Foreskin keratinocyte (primary cell): ENCODE measurements at places on chromosomes 7 and 10. TPM values are rescaled to one million over a fixed set of nuclear protein-coding genes. Genes with fewer than 3 reads are reported as not detected.

Gene EPO
- 0.21 and 0.41 TPM in 2 replicates for total RNA-seq

Gene CHST3
- 23.0 and 23.9 TPM in 2 replicates for total RNA-seq

Gene ITPRID1
- not detected in 2 replicates for total RNA-seq

Gene DDC
- total RNA-seq = not detected in 2 replicates

Gene CRTAC1
- not detected in 2 replicates for total RNA-seq

Gene RBM20
- total RNA-seq = not detected in 2 replicates

DNA sequence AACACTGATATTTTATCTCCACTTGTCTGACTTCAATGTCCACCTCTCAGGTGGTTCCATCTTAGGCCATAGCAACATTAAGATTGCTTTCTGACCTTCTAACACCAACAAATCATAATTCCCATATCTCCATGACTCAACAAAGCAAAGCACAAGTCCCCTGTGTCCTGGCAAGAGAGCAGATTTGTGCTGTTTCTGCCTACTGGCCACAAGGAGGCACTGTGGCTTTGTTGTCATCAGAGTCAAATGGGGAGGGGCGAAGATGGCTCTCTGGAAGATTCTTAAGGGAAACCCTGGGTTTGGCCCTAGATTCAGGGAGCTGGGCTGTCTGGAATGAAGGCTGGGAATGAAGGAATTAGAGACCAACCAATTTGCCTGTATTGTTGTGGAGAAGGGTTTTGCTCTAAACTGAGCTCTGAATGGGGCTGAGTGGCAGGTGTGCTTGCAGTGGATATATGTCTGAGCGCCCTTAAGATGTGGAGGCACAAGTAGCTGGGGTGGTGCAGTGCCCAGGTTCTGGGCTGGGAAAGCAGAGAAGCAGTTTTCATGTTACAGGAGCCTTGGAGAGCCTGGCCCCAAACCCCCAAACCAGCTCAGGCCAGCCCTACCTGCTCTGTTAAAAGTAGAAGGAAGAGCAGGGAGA is 154.8 kb upstream of the PRSS58 start:
- DNase-seq = peak; percentile 78

GRCh38 chr7:69412331-69413146 is 185.7 kb upstream of the AUTS2 start:
- no peak for DNase-seq

DNA sequence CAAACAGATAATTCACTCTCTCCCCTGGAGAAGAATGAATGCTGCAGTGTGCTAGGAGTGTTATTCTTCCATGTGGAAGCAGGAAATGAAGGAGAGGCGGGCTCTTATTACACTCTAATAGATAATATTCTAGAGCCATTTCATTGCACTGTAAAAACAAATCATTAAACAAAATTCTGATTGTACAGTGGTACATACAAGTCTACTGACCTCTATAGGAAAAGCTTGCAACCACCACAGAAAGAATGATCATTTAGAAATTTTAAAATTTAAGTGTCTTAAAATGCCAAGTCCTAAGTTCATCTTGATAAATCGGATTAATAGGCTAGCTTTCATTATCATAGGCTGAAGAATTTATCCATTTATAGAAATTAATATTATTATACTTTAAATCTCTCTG is 960.3 kb upstream of the LRRN3 start:
- no peak for DNase-seq

DNA sequence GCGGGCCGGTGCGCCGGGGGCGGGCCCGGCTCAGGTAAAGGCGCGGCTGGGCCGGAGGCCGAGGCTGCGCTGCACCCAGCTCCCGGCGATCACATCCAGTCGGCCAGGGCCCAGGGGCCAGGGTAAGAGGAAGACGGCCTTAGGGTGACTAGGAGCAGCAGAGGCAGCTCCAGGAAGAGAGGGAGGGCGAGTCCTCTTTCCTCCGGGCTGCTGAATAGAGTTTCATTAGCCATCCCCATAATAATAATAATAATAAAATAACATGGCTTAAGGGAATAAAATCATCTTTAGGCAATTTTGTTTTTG is 44.8 kb upstream of the CDK1 start:
- no peak for DNase-seq

DNA sequence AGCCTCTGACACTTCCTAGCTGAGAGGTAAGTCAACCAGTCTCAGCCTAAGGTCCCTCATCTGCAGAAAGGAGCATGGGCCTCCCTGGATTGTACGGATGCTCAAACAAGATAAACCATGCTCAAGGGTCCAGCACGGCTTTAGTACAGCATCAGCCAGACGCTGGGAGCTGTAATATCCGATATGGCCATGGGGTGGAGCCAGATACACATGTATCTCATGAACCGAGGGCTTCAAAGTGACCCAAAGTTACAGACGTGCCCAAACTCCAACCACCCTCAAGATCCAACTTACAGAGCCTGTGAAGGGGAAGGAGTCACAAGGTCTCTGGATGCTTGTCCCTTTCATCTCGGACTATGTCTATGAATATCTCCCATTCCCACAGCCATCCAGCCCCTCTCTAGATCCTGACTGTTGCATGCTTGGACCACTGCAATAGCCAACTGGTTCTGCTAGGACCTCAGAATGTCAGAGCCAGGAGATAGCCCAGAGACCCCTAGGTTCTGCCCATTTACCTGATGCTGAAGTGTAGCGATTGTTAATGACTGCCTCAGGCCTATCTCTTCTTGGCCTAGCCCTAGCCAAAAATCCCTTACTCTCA is 142.4 kb downstream of the SH3PXD2A start:
- no peak for DNase-seq

- no peak for DNase-seq
Measured at GRCh38 chr10:80529604-80530003, 8.1 kb upstream of the SH2D4B start.

DNA sequence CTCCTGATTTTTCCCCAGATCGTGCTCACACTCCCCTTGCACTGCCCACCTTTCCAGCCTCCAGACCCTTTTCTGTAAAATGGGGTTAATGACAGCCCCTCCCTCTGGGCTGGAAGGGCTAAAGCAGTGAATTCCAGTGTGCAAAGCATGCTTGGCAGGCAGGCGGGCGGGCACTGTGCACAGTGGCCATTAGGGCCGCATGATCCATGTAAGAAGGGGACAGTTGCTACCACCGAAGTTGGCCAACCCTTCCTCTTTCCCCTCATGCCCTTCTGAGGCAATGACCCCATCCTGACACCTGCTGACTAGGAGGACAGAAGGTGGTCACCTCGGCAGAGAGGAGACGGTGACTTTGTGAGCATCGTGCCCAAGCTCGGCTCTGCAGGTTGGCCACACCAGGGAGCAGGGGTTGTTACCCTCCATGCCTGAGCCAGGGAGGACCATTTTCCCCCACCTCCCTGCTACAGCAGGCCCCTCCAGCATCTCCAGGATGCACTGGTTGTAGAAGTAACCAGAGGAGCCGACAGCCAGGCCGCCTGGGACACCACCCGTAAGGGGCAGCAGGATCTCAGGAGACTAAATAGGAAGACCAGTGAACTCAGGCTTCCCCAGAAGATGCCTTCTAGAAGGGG is 166.4 kb downstream of the SLIT1 start:
- no peak for DNase-seq

DNA sequence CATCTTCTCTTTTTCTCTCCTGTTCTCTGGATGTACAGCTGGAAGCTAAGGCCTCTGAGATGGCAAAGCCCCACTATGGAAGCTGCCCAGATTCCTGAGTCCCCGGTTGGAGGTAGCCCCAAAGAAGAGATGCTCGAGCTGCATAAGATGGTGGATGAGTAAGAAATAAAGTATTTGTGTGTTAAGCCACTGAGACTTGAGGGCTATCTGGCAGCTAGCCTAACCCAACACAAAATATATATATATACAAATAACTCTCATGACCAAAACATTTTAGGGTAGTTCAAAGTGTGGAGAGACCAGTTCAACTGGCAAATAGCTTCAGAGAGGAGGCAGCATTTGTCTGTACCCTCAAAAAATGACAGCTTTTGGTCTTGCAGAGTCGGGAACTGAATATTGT is 72.4 kb upstream of the PDE1C start:
- no peak for DNase-seq

DNA sequence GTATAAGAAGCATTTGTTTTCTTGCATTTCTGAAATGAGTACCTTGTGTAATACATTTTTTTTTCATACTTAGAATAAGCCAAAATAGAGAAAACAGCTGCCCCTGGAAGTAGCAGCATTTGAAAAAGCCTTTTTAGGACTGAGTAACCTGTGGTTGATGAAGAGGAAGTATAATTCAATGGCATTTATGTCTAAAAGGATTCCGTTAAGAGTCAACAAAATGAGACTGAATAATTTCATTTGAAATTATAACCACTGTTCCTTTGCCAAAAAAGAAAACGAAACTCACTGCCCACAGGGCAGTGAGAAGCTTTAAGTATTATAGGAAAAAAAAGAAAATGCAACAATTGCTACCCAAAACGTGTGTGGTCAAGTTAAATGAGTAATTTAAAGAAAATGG is 705.6 kb upstream of the PHF14 start:
- DNase-seq = no peak

DNA sequence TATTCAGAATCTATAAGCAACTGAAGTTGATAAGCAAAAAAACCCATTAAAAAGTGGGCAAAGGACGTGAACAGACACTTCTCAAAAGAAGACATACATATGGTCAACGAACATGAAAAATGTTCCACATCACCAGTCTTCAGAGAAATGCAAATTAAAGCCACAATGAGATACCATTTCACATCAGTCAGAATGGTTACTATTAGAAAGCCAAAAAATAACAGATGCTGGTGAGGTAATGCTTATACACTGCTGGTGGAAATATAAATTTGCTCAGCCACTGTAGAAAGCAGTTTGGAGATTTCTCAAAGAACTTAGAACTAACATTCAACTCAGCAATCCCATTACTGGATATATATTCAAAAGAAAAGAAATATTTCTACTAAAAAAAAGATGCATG is 332.8 kb upstream of the PLXDC2 start:
- no peak for DNase-seq

- DNase-seq = no peak
Measured at GRCh38 chr7:33079763-33080690, 17.5 kb upstream of the NT5C3A start.

GRCh38 chr7:106560482-106560881 is 100.5 kb downstream of the CCDC71L start:
- DNase-seq = no peak

DNA sequence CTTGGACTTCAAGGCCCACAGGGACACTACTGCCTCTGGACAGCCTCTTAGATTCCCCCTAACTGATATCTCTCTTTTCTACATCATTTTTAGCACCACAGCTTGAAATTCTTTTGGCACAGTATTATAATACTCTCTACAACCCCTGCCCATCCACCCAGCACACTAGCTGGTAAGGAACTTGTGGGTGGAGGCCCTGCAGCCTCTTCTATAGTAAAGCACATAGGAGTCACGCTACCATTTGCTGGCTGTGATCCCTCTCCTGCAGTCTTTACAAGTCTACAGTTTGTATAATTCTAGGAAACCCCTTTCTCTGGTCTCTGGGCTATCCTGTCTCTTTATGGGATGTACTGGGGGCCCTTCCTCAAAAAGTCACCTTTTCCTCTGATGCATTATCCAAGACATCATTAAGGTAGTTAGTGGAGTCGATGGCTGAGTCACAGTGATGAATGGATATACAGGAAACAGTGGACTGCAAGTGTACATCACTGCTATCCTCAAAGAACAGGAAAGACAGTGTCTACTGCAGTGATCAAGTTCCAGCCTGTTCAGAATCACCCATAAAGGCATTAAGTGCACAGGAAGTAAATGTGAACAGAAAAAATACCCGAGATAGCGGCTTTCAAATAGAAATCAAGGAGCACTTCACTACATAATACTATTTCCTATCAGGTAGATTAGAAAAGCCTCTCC is 54.4 kb downstream of the STK17A start:
- DNase-seq = peak; percentile 88

DNA sequence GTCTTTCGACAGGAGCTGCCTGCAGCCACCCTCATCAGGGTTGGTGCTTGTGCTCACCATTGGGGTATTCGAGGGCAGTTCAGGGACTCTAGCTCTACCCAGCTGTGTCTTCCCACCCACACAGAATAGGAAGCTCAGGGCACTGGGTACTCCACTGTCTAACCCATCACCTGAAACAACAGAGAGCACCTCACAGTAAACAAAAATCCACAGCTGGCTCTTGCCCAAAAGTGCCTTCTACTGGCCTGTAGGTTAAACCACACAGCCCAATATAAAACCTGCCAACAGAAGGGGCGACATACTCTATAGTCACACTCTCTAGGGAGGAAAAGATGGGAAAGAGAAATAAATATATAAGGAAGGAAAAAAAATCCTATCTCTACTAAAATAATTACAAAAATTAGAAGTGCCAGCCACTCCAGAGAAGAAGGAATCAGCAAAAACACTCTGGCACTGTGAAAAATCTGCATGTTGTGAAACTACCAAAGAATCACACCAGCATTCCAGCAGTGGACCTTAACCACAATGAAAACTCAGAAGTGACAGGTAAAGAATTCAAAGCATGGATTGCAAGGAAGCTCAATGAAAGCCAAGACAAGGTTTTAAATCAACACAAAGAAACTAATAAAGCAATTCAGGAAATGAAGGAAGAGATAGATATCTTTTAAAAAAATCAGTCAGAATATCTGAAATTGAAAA is 110.0 kb downstream of the HGF start:
- DNase-seq = no peak

- no peak for DNase-seq
Measured at GRCh38 chr7:1848911-1849311, 178.8 kb downstream of the ELFN1 start.

DNA sequence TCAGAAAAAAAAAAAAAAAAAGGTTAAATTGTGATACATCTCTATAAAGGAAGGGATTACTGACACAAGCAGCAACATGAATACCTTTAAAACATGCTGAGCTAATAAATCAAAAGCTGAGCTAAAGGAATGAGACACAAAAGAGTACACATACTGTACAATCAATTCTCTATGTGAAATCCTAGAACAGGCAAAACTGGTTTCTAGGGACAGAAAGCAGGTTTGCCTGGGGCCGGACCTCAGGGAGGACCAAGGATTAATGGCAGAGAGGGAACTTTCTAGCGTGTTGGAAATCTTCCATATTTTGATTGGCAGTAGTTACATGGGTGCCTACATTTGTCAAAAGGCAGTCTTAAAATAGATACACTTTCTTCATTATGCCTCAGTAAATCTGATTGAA is 52.5 kb downstream of the KLRG2 start:
- DNase-seq = peak; percentile 92

- no peak for DNase-seq
Measured at GRCh38 chr10:130728531-130729215, 582.8 kb downstream of the TCERG1L start.

DNA sequence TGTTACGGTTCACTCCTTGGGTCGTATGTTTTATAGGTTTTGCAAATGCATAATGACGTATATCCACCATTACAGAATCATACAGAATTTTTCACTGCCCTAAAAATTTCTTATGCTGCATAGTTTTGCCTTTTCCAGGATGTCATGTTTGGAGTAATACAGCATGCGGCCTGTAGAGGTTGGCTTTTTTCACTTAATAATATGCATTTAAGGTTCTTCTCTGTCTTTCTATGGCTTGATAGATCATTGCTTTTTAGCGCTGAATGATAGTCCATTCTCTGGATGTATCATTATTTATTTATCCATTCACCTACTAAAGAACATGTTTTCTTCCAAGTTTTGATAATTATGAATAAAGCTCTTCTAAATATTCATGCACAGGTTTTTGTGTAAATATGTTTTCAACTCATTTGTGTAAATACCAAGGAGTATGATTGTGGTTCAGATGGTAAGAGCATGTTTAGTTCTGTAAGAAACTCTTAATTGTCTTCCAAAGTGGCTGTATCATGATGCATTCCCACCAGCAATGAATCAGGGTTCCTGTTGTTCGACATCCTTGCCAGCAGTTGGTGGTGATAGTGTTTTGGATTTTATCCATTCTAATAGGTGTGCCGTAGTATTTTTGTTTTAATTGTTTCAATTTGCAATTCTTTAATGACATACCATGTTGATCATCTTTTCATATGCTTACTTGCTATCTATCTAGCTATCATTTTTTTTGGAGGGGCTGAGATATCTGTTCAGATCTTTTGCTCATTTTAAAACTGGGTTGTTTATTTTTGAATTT is 531.2 kb upstream of the GHITM start:
- DNase-seq = no peak
